ENCODE measurements at places on chromosomes 16 and 17. TPM values are rescaled to one million over a fixed set of nuclear protein-coding genes. Genes with fewer than 3 reads are reported as not detected.
A peak's percentile ranks its signal among the peaks of the same experiment; 100 is the strongest.

The LPO gene
- total RNA-seq, result not detected

DNA sequence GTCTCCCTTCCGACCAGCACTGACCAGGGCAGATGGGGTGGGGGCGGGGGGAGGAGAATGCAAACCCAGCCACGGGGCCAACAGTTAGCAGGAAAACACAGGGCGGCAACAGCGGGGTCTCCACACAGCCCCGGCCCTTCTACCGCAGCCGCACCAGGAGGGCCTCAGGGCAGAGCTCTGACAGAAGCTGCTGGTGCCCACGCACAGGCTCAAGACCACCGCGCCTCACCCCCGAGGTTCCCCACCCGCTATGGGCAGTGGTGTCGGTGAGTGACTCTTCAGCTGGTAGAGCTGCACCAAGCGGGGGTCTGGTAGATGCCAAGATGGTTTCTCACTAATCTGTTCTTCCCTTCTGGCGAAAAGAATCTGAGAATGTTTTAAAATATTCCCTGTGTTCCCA, 16.1 kb downstream of the HAGH start:
- DNase-seq, result no peak

DNA sequence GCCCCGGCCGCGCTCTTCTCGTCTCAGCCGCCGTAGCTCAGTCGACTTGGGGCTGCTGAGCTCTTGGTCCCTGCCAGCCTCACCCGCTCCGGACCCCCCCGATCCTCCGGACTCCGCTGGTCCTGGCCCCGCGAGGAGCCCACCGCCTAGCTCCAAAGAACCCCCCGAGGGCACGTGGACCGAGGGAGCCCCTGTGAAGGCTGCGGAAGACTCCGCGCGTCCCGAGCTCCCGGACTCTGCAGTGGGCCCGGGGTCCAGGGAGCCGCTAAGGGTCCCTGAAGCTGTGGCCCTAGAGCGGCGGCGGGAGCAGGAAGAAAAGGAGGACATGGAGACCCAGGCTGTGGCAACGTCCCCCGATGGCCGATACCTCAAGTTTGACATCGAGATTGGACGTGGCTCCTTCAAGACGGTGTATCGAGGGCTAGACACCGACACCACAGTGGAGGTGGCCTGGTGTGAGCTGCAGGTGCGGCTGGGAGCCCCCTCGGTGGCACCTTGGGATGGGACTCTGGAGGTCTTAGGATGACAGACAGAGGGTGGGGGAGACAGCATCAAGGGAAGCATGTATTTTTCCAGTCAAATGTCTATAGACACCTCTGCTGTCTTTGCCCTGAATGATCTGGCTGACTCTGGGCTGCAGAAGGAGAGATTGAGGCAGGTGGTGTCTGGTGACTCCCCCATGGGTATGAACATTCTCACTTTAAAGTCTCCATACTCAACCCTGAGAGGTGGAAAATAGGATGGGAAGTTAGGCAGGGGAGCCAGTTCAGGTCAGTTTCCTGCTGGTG, 635 bp downstream of the WNK4 start:
- DNase-seq, result no peak

GRCh38 chr17:29982991-29983653, 41.7 kb downstream of the EFCAB5 start:
- DNase-seq, result no peak

The HOXB5 gene
- not detected for total RNA-seq

DNA sequence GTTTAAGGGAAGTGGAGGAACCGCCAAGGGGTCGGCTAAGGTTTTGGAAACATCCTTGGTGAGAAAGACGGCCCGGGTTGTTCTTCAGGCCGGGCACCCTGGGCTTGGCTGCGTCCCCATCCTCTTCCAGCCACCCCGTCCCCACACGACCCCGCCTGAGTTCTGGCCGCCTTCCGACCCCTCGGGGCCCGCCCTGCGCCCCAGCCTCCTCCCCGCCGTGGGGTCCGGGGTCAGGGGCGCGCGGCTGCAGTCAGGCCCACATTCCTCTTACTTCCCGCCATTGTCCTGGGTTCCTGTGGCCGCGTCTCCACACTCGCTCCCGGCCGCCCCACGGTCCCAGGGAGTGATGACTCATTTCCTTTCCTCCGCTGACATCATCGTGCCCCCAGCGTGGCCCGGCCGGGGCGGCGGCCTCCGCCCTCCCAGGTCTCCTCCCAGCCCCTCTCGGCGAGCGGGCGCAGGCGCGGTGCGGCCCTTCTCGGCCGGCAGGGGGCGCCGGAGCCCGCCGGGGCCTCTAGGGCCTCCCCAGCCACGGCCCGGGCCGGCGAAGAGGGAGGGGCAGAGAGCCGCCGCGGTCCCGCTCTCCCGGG, 59.6 kb downstream of the WSB1 start:
- peak; percentile 89 for DNase-seq

GRCh38 chr17:20983359-20983637, 59.5 kb downstream of the USP22 start:
- DNase-seq, result no peak

Data from mammary epithelial cell (primary cell).